ENCODE measurements at places on chromosomes 2 and 18.

DNA sequence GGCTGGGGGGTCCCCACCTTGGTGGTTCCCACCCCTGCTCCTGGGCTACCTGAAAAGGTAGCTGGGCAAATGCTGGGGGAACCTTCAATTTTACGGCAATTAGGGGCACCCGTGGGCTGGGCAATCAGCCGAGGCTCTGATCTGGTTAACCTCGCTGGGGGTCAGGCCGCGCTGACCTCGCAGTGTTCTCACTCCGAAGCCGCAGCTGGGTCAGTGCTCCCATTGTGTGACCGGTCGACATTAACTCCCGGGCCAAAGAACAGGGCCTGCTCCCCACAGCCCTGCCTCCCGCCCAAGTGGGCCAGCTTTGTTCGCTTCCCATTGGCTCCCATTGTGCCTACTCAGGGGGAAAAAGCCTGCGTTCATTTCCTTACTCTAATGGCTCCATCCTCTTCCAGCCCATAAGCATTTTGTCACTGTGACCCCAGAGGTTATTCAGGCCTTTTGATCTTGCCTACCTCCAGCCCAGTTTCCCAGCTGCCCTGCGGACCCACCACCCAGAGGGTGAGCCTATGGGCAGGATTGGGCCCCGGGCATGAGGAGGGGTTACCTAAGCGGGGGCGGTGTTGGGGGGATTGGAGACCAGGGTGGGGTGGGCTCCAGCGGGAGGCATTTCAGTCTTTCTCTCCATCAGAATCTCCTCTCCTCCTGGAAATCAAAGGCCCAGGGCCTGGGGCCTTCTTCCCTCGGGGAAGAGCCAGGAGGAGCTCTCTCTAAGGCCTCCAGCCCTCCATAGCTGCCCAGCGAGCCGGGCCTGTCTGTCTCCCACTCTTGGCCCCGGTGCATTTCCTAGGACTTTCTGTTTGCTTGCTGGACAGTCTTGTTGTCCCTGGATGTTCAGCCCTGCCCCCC, 90.1 kb downstream of the MYCN start:
- DNase-seq: no peak

GRCh38 chr18:305003-305501, 37.2 kb upstream of the THOC1 start:
- DNase-seq: no peak

DNA sequence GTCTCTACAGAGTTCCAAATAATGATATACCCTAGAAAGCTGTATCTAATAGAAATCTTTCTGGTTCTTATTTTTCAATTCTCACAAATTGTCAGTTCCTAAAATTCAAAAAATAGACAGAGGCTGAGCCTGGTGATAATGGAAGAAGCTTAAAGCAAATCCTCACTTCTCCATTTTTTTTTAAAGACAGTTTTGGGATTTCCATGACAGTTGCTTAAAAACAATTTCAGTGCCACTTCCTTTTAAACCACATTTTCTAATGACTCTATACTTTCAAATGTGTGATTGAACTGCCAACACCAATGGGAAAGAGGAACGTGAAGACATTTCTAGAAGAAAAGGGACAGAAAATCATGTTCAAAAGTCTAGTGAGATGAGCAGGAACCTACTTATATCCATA, 4.0 kb downstream of the GKN2 start:
- DNase-seq: no peak

DNA sequence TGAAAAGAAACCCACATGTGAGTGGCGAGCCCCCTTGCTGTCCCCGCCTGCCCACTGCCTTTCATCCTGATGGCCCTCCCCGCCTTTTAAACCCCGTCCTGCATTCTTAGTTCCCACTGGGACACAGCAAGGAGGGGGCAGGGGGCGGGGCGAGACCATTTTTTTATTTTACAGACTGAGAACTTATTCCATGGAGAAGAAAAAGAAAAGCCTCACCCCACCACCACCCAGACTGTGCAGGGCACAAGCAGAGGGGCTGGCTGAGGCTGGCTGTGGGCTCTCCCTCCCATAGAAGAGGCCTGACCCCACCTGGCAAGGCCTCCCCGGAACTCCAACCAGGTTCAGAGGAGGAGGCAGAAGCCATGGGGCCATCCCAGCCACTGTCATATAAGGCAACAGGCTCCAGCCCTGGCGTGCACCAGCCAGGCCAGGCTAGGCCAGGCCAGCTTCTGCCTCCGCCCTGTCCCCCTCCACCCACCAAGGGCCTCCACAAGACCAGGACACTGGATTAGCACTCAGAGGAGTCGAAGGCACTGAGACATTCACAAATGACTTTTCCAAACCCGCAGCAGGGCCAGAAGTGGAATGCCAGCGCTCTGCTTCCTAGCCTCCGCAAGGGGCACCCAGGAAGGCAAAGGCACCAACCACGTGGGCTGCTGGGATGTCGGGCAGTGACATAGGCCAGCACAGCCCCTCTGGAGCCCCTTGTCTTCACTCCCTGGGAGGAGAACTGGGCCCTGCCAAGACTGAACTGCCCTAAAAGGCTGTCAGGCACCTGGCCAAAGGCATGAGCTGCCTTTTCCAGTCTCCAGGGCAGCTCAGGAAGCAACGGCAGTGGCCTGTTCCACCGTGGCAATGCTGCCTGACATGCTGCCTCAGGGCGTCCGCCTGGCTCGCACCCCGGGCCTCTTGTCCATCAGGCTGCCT, 37.5 kb upstream of the SEMA4C start:
- DNase-seq: peak; percentile 82

DNA sequence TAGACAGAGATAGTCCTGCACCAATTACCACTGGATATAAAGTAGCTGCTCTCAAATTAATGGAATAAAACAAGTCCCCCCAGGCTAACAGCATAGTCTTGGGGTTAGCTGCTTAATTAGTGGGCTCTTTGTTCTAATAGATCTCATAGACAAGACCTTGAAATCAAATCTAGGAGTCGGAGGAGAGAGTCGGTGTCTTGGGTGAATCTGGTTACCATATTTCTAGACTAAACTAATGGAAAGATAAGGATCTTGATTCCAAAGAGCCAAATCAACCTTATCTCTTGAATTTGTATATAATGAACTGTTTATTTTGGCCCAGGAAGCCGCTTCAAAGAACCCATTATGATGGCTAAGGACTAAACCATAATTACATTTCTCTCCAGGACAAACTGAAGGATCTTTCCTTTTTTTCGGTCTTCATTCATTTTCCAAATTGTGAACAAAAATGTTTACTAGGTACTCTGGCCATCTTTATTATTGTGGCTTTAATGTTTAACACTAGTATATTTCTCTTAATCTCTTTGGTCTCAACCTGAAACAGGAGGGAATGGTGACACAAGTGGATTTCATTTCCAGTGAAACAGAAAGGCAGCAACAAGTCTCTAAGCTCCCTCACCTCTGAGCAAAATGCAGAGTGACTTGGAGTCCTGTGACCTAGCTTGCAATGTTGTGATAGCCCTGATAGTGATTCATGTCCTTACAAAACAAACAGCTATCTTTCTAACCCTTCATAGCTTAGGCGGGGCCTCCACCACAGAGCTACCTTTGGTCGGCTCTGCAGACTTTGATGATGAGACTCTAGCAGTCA, 137.9 kb upstream of the PARD3B start:
- no peak for DNase-seq

GRCh38 chr18:35949090-35949489, 23.4 kb upstream of the RMP24 start:
- DNase-seq: no peak

GRCh38 chr2:60394463-60394862, 159.0 kb downstream of the BCL11A start:
- DNase-seq: no peak

DNA sequence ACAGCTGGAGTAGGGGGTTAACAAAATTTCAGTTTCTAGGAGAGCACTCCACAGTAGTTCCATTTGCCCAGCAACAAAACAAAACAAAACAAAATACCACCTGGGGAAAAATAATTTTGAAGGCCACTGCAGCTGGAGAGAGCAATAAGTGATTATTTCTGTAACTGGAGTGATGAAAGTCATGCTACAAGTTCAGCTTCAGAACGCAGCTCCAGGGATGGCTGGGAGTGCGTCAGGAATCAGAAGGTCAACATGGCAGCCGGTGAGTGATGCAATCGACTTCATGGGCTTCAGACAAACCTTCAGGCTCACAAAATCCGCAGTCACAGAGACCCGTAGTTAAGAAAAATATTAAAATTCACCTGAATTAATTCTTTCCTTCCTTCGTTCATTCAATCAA, 41.0 kb downstream of the ABHD3 start:
- no peak for DNase-seq

DNA sequence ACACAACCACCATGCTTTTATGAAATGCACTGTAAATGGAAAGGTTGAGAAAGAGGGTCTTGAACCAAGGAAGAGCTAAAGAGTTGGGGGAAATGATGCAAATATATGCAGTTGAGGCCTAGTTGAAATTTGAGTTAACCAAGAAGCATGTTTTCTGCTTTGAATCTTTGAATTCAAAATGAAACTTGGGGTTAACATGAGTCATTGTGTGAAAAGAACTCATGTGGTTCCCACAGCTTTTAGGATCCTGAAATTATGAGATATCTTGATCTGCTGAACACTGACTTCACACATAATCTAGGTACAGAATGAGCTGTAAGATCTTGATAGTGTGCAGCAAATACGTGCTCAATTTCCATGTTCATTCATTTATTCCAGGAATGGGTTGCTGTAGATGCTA, 422.9 kb upstream of the TRIB2 start:
- no peak for DNase-seq

- DNase-seq: no peak
Measured at GRCh38 chr2:242057379-242058040, 188.0 kb downstream of the RTP5 start.

- no peak for DNase-seq
Measured at GRCh38 chr2:88667219-88667618, 24.3 kb upstream of the RPIA start.

DNA sequence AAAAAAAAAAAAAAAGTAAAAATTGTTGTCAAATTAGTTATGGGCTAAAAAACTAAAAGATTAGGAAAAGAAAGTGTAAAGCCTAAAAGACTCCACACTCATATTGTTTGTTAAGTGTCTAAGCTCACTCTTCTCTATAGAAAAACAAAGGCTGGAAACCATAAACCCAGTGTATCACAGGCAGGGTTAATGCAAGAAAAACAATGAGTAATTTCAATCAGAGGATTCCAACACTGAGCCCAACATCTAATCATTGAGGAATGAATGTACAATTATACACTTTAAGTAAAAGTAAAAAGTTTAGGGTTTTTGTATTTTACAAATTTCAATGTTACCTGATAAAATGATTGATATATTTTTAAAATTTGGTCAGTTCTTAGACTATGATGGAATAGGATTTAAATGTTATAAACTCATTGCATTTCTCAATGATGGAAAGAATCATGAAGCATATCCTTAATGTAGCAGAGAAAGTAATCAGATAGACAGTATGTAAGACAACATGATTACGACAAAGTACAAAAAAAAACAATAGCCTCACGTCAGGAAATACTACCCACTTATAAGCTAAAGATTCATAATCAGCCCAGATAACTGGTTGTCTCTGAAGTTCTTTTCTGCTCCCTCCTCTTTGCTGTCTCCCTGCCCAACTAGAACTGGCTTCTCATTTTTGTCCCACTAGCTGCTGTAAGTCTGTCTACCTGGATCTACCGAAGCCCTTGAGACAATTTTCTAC, 44.5 kb upstream of the SP3 start:
- DNase-seq: no peak

- no peak for DNase-seq
Measured at GRCh38 chr18:69492861-69493260, 92.2 kb downstream of the DOK6 start.

DNA sequence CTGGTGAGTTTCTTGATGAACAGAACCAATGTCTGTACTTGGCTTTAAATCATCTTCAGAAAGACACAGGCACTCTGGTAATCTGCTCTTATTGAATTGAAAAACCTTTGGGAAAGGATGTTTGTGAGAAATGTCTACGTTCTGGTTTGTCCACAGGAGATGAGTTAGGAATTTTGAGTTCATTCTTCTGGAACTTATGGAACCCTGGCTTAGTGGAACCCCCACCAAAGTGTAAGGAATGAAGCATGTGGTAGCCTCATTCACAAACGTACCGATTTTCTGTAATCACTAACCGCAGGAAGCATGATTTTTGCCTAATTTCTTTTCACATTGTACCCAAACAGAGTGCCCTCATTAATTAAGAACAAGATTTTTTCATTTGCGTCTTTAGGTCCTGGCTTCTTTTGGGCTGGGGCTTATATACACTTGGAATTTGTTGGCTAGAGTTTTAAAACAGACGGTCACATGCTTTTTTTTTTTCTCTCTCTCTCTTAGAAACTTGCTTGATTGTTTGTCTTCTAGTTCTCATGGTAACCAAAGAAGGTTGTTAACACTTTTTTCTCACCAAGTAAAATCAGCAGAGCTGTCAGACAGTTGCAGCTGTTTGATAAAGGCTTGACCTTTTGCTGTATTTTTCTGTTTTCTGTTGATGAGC, 314.1 kb upstream of the THUMPD2 start:
- DNase-seq: no peak

DNA sequence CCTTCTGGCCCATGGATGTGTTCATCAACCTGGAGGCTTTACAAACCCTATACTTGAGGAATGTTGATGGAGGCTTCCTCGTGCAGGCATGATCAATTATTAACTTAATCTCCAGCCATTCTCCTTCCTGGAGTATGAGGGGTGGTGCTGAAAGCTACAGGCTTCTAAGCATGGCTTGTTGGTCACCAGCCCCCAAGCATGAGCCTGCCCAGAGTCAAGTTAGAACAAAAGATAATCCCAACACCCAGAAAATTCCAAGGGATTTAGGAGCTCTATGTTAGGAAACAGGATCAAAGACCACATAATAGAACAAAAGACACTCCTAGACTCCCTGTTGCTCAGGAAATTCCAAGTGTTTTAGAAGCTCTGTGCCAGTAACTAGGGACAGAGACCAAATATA, 63.1 kb downstream of the FAM171B start:
- no peak for DNase-seq

DNA sequence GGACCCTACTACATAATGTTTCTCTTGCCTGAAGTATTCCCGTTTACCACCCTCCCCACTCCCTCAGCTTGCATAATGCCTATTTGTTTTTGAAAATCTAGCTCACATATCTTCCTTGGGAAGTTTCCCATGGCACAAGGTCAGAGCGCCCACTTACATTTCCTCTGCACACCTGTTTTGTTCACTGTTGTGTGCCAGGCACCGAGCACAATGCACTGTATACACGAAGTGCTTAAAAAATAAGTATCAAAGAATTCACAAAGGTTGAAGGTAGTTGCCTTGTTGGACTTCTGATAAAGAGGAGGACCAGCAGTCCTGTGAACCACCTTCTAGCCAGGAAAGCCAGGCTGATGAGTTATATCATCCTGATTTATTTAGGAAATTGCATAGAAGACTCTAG, 16.8 kb upstream of the RHOB start:
- DNase-seq: no peak
